ENCODE measurements at places on chromosomes 11 and 22.

GRCh38 chr11:67082071-67082791 lies 25.6 kb downstream of the RHOD start:
- no peak for DNase-seq

GRCh38 chr22:24233235-24233634 lies 11.6 kb downstream of the GGT5 start:
- no peak for DNase-seq

DNA sequence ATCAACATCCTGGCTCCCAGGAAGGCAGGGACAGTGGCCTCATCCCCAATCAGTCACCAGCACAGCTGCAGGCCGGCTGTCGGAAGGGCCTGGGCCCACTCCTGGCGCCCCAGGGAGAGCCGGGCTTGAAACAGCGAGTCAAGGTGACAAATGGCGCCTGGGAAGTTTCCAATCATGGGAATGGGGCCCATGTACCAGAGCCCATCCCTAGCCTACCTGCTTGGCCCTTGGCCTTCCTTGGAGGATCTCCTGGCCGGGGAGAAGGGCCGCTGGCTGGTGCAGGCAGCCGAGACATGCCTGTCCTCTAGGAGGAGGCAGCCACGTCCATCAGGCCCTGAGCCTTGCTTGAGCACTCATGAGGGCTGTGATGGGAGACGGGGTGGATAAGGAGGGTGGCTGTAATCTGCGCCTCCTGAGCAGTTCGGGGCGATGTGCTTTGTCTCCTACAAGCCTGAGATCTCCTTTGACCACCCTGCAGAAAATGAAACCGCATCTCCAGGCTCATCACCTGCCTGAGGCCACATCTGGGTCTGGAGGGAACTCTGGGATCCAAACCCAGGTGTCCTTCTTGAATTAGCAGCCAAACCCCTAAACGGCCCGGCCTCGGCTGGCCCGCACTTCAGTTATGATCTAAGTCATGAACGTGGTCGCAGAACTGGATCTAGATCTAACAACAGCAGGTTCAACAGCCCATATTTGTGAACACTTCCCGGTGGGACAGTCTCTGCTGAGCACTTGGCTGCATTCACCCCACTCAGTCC lies 862.0 kb downstream of the TBC1D22A start:
- DNase-seq = no peak

GRCh38 chr11:69489031-69489745 lies 7.7 kb downstream of the LINC01488 start:
- DNase-seq = no peak

DNA sequence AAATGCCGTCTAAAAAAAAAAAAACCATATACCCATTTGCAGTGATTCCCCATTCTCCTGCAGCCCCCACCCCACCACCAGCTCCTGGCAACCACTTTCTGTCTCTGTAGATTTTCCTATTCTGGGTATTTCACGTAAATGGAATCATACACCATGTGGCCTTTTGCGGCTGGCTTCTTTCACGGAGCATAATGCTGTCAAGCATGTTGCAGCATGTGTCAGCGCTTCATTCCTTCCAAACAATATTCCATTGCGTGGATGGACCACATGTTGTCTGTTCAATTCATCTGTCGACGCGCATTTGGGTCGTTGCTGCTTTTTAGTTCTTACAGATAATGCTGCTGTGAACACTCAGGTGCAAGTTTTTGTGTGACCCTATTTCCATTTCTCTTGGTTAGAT lies 14.8 kb upstream of the EMID1 start:
- DNase-seq = no peak

DNA sequence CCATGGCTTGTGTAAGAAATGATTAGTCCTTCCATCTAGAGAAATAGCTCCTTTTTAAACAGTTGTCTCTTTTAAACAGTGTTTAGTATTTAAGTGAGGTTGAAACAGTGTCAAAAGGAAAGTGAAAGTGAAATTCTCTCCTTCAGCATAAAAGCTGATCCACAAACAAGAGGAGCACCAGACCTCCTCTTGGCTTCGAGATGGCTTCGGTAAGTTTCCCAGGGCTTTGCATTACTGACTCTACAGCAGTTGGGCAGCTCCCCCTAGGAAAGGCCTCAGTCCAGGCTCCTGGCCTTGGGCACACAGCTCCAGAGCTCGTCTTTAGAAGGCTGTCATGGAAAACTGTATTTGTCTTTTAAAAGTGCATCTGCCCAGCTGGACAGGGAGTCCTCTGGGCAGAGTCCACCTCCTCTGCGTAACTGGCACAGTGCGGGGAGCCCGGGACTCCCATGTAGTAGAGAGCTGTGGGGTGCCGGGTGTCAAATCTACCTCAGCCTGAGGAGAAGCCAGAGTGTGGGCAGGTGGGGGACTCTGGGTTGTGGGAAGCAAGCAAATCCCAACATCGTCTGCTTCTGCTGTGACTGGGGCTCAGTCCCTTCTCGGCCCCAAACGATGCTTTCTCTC lies at the start of gene PLAAT4:
TSS of gene PLAAT4 (plus strand) at position 140 of the 624 bp plus-strand sequence. CDS start at position 201, 61 bp downstream.
- no peak for DNase-seq

GRCh38 chr22:23363683-23364082 lies 183.4 kb downstream of the BCR start:
- no peak for DNase-seq

DNA sequence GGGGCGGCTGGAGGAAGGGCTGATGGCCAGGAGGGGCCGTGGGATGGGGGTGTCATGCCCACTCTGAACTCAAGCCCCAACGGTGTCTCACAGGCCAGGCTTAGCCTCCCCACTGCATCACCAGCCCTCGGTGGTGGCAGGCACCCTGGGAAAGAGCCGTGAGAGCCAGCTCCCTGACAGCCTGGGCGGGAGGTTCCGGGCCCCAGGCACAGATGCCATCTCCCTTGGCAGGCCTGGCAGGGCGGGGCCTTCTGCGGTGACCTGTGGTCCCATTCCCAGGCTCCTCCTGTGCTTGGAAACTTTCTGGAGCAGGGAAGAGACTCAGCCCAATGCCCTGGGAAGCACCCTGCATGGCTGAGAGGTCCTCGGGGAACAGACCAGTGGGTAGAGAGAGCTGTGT lies 4.8 kb downstream of the PHLDA2 start:
- DNase-seq = no peak

- no peak for DNase-seq
These were observed 40.5 kb downstream of the GGTLC2 start for GRCh38 chr22:22684580-22685561.

DNA sequence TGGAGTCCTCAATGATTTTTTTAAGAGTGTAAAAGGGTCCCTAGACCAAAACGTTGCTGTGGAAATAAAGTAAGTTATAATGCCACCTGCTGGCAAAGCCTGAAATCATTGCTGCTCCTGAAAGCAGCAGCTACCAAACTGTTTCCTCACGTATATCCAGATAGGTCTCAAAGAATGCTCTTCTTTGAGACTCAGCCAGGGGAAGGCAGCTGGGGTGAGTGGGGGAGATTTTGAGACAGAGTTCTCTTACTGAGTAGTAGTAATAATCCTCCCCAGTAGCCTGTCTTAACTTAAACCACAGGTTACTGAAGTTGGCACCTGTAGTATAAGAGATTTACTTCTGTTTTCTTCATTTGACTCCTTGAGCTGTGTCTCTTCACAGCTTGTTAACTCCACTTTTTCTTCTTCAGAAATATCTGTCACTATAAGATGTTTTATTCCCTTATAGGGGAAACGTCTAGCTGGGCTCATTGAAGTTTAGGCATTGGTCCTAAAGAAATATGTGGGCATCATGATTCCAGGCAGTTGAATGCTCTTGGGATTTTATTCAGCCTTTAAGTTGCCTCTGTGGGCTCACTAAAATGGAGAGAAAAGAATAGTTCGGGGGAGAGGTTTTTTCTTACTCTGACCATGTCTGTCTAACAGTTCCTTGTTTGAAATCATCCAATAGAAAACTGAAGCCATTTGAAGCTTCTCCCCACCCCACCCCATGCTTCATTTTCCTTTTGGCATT lies 77.9 kb downstream of the BTBD10 start:
- DNase-seq = no peak

DNA sequence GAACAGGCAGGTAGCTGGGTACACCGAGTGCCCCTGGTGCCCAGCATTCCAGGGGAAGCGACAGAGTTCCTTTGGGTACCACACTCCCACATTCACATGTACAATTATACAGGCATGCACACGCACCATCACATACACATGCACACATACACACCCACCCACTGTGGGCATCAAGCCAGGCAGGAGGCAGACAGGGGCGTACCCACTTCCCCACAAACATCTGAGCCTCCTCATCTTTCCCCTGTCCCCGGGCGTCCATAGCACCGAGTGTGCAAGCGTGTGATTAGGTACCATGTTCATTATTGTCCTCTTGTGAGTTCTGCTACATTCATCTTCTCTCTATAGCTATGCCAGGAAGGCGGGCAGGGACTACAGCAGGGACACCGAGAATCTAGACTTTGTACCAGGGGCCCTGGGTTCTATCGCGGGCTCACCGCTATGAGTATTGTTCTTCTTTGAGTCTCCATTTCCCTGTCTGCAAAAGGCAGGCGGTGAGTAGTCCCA lies 2.1 kb upstream of the CARD10 start:
- no peak for DNase-seq

GRCh38 chr11:128610721-128611617 lies 23.6 kb upstream of the ETS1 start:
- DNase-seq = peak; percentile 36

DNA sequence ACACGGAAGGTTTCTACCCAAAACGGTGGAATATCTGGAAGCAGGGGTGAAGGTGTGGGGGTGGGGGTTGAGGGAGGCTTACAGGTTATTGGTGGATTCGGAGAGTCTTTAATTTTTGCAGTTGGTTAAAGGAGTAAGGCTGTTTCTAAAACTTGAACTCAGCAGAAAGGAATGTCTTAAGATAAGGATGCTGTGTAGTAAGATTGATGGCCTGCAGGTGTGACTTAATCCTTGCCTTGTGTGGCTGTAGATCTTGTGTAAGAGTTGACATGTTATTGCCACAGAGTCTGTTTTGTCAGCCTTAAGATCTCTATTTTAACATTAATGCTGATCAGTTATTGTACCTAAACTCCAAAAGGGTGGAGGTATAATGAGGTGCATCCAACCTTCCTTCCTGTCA lies 16.4 kb upstream of the OR6M1 start:
- no peak for DNase-seq

GRCh38 chr11:57680552-57680874 lies 12.6 kb downstream of the ZDHHC5 start:
- no peak for DNase-seq

DNA sequence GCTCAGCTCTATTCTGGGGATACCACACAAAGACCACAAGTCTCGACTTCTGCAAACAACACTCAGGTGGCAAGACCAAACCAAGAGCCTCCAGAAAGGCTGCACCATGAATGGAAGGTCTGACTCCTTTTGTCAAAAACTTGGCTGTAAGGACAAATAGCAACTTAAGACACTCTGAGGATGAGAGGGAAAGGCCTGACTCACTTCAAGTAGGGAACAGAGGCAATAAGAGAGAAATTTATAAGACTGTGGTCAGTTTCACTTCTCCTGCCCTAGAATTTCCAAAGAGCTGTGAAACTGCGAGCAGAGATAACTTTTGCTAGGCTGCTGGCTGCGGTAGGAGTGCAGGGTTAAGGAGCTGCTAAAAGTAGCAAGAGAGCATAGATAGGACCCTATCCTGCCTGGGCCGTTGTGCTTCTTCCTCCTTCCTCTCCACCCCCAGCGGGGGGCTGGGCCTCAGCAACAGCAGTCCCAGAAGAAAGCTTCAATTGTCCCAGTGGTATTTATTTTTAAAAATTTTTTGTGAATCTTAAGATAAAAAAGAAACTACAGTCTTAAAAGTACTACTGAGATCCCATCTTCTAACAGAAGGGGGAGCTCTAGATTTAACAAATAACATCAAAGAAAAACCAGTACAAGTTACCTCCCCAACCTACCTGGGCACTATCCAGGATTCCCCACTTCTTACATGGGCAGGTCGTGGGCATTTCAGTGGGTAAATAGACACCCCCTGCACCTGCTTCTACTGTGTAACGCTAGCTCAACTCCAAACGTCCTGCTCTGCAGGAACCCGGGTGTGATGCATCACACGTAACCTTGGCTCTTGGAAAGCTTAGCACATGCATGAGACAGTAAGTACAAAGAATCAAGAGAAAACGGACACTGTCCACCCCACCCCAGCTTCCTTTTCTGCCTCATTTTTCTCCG lies 66.4 kb downstream of the SGSM3 start:
- no peak for DNase-seq

- no peak for DNase-seq
These were observed 534.0 kb upstream of the B3GAT1 start for GRCh38 chr11:134945993-134946392.

DNA sequence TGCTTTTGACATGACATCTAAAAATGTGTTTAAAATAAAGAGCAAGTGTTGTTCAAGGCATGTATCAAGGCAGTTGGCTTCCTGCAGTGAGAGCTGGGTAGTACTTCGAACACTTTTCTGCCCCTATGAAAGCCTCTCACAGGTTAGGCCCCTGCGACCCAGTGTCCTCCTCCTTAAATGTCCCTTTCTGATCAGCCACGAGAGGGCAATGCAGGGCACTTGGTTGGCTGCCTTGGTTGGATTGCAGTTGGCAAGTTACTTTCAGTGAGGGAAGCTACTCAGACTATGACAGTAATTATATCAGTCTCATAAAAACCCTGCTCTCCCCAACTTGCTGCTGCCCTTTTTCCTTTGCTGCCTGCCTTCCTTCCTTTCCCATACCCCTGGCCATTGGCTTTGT lies 743.8 kb downstream of the NTM start:
- DNase-seq = no peak

- DNase-seq = no peak
These were observed 21.6 kb downstream of the C11orf86 start for GRCh38 chr11:66996609-66997273.

DNA sequence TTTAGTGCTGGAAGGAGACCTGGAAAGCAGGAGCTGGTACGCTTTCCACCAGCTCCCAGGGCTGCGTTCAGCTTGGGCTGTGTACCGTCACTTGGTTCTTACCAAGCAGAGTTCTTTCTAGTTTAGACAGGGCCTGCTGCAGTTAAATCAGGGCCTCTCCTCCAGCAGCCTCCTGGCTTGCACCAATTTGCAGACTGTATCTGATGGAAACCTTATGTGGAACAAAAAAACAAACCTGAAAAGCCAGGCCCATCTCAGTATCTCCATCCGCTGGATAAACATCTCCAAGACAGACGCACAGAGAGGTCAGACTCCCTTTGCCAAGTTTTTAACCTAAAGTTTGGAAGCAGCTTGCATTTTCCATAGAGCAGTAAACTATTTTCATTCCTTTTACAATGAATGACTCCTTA lies 288.6 kb upstream of the SORL1-AS1 start:
- DNase-seq = no peak

DNA sequence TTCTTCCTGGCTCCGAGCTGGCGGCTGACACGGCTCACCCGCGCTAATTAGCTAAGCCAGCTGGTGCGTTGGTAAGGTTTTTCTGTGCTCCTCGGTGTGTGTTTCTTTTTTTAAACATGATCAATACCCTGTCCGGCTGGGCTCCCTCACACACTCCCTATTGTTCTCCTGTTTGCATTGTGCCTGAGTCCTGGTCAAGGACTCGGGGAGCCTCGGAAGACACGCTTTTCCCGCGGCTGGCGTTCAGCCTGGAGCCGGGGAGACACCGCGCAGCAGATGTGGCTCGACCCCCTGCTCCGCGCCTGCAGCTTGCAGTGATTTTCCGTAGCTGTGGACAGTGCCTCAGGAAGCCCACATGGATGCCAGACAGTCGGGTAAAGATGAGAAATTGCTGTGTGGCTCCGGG lies 454.9 kb upstream of the CADM1 start:
- DNase-seq = no peak
